Activated naive CD4-positive, alpha-beta T cell treated with anti-CD3 and anti-CD28 coated beads, Interleukin-2, amount 50 U/mL, for 16 hours (primary cell): ENCODE measurements at places on chromosomes 1 and 21.

DNA sequence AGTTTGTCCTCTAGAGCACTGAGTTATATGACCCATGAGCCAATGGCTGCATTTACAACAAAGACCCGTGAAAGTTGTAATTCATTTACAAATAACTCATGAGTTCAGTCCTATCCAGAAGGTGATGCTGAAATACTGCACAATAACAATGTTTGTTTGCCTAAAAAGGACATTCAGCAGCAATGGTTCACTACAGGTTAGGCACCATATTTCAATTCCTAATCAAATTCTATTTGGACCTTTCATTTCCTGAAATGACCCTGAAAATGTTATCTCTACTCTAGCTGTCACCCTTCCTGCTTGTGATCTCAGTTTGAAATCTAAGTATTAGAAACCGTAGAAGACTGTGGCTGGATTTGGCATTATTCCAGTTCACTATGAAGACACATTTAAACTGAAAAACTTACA is 191.2 kb upstream of the SAMSN1 start:
- DNase-seq: no peak

GRCh38 chr1:22332795-22333499 is 118.7 kb upstream of the ZBTB40 start:
- no peak for DNase-seq

GRCh38 chr1:208002672-208003071 is 91.7 kb upstream of the CD34 start:
- no peak for DNase-seq

- no peak for DNase-seq
Observed at GRCh38 chr1:220426989-220427388, 100.9 kb upstream of the MARK1 start.

DNA sequence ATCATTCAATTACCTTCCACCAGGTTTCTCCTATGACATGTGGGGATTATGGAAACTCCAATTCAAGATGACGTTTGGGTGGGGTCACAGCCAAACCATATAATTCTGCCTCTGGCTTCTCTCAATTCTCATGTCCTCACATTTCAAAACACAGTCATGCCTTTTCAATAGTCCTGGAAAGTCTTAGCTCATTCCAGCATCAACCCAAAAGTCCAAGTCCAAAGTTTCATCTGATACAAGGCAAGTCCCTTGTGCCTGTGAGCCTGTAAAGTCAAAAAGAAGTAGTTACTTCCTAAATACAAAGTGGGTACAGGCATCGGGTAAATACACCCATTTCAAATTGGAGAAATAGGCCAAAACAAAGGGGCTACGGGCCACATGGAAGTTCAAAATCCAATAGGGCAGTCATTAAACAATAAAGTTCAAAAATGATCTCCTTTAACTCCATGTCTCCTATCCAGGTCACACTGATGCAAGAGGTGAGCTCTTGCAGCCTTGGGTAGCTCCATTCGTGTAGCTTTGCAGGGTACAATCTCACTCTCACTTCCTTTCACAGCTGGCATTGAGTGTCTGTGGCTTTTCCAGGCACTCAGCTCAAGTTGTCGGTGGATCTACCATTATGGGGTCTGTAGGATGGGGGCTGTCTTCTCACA is 112.9 kb downstream of the FCRL5 start:
- no peak for DNase-seq

- DNase-seq: no peak
Observed at GRCh38 chr1:5312293-5312674, 657.9 kb downstream of the AJAP1 start.

- no peak for DNase-seq
Observed at GRCh38 chr1:119114786-119115185, 25.7 kb downstream of the WARS2 start.

DNA sequence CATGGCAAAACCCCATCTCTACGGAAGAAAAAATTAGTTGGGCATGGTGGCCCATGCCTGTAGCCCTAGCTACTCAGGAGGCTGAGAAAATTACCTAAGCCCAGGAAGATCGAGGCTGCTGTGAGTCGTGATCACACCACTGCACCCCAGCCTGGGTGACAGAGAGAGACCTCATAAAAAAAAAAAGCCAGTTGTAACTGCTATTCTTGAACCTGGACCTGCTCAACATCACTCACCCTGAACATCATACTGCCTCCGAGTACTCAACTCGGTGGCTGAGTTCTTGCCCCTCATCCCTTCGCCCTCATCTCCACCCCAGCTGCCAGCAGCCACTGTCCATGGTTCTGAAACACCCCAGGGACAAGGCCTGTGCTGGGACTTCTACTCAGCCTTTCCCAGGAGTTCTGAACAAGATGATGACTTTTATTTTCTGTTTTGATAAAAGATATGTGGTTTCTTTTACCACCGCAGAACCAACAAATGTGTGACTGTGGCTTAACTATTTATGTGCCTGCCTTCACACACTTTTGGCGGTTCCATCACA is 5.4 kb upstream of the DISP3 start:
- no peak for DNase-seq

- DNase-seq: no peak
Observed at GRCh38 chr1:172821609-172822274, 162.8 kb downstream of the FASLG start.

DNA sequence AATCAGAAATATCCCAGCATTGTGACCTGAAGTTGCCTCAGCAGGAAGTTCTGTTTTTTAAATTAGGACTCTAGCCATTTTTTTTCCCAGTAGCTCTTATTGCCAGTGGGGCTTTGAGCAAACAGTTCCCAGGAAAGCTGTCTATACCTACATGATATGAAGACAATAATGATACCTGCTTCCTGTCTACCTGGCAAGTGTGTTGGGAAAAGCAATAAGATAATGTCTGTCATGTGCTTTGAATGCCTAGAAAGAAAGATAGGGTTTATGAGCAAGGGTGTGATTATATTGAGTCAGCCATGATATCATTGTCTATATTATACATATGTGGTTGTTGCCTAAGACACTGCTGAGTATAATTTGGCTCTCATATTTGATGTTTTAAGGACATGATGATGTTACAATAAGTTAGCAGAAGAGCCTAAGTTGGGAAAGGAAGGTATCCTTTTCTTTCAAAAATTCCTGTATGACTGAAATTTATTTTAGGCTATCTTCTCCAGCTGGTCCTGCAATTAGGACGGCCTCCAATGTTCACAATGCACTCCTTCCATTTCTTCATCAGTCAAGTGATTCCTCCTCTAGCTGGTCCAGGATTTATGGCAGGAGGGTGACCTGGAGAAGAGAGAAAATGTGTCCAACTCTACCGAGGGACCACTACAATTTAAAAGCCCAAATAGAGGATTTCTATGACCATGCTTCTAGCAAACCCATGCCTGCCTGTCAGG is 99.6 kb upstream of the CDC42BPA start:
- DNase-seq: no peak

DNA sequence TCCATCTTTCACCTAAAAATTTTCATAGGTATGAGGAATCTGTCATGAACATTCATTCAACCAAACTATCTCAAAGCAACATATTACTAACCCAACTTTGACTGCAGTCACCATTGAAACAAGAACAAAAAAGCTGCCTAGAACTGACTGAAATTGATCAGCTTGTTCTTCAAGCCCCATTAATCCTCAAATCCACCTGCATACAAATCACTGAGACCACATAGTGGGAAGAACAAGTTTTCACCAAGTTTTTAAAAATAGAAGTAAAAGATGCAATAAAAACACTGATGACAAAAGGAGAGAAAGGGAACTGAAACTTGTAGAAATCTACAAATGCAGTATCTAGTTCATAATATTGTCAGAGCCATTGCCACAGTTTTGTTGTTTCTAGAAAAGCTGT is 6.1 kb downstream of the SORT1 start:
- no peak for DNase-seq

GRCh38 chr1:50271337-50271736 is 151.9 kb downstream of the DMRTA2 start:
- no peak for DNase-seq

- no peak for DNase-seq
Observed at GRCh38 chr1:113255720-113256347, 134.5 kb upstream of the MAGI3 start.
